ENCODE measurements at places on chromosomes 7 and 10. TPM values are rescaled to one million over a fixed set of nuclear protein-coding genes. Genes with fewer than 3 reads are reported as not detected.

SEMA3A gene
- total RNA-seq: 23.2 TPM

AKR1D1 gene
- total RNA-seq: not detected

RBP3 gene
- not detected for total RNA-seq

FAM131B gene
- 0.65 TPM for total RNA-seq
